ENCODE measurements at places on chromosomes 12 and 14. TPM values are rescaled to one million over a fixed set of nuclear protein-coding genes. Genes with fewer than 3 reads are reported as not detected.

BICD1 gene
- total RNA-seq: 10.8 TPM

ITGB7 gene
- total RNA-seq: not detected

KERA gene
- total RNA-seq: not detected

OASL gene
- not detected for total RNA-seq

INF2 gene
- 36.9 TPM for total RNA-seq

EFS gene
- total RNA-seq: 26.4 TPM

GRCh38 chr12:123270214-123271000 is 1.2 kb downstream of the CDK2AP1 start:
- H3K27ac ChIP-seq: peak overlapping the region; percentile 94
- peak; percentile 48 for DNase-seq
- peaks cover 12% of the 10 kb centered on the region for H3K36me3 ChIP-seq

- DNase-seq: peak; percentile 17
- no peak overlapping the region for H3K27ac ChIP-seq
- no peaks in the 10 kb centered on the region for H3K36me3 ChIP-seq
- peak overlapping the region; percentile 23 for H3K4me3 ChIP-seq
Observed at GRCh38 chr12:25458047-25458552, 95.0 kb downstream of the LMNTD1 start.

DNA sequence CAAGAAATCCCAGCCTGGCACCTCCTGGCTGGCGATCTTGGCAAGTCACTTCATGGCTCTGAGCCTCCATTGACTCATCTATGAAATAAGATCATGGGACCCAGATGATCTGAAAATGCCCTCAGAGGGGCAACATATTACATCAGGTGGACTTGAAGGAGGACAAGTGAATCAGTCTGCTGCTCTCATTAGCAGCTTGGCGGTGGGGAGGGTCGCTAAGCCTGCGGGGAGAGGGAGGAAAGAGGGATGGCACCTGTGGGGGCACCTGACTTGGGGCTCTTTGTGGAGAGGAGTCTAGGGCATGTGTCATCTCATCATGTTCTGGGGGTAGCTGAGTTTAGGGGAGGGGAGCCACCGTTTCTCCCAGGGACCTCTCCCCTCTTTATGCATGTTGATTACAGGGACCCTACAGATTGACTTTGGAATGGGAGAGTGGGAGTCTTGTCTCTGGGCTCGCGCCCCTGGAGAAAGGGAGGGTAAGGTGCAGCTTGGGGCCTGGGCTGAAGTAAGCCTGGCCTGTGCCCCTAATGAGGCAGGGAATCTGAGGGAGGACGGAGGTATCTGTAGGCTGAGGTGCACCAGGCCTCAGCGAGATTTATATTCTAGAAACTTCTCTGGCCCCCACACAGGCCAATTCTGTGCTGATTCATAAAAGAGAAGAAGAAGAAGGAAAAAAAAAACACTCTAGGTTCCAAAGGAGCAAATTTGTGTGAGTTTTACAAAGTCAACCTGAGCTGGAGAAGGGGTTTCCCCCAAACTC is 29.3 kb upstream of the BATF start:
- peaks cover 2% of the 10 kb centered on the region for H3K4me1 ChIP-seq
- no peak overlapping the region for H3K4me3 ChIP-seq
- H3K27ac ChIP-seq: no peak overlapping the region
- no peaks in the 10 kb centered on the region for H3K27me3 ChIP-seq
- no peak for DNase-seq
- H3K36me3 ChIP-seq: no peaks in the 10 kb centered on the region

GRCh38 chr12:45708901-45709300 is 20.6 kb upstream of the ARID2 start:
- DNase-seq: no peak
- no peaks in the 10 kb centered on the region for H3K4me1 ChIP-seq
- H3K4me3 ChIP-seq: no peak overlapping the region
- H3K36me3 ChIP-seq: no peaks in the 10 kb centered on the region
- no peaks in the 10 kb centered on the region for H3K27me3 ChIP-seq

DNA sequence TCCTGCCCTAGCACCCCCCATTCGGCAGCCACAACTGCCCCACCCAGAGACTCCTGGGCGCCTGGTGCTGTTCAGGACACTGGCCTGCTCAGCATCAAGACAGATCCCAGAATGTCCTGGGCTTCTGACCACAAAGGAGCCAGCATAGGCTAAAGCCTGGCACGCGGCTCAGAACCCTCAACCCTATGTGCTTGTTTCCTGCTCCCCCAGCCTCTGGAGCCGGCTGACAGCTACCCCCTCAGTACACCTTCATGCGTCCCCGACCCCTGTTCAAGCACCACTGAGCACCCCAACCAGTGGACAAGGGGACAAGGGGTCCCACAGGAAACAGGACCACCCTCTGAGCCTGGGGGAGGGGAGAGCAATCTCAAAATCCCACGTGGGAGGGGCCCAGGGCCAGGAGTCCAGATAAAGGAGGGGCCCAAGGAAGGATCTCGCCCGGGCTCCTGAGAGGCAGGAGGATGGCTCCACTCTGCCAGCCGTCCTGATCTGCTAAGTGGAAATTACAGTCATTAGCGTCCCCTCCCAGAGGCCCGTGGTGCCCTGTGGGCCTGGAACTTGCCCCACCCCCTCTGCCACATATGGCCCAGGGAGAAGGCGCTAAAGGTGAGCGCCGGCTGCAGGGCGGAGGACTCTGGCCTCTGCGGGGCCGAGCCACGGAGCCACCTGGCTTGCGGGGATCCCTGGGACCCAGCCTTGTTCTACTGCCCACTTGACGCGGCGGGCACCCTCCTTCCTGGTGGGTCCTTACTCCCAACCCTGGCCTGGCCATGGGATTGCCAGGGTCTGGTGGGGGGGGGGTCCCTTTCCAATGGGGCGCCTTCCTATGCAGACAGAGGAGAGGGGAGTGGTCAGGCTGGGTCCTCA is 27.2 kb upstream of the GPR132 start:
- H3K27ac ChIP-seq: no peak overlapping the region
- DNase-seq: no peak
- H3K36me3 ChIP-seq: no peaks in the 10 kb centered on the region
- H3K4me1 ChIP-seq: peaks cover 11% of the 10 kb centered on the region
- peak overlapping the region; percentile 61 for H3K4me3 ChIP-seq
- H3K27me3 ChIP-seq: no peaks in the 10 kb centered on the region

DNA sequence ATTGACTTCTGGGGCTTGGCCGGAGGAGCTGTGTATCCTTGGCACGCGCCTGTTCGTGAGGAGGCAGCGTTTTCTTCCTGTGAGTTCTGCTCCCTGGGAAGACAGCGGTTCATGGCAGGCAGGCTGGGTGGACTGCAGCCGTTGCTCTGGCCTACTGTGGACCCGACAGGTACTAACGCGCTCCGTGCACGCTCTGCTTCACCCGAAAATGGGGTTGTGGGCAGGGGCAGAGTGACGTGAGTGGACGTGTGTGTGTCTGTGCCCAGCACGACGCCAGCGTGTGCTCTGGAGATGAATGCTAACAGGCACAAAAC is 179.1 kb downstream of the KIF26A start:
- no peak for DNase-seq
- H3K4me1 ChIP-seq: peaks cover 2% of the 10 kb centered on the region

- no peaks in the 10 kb centered on the region for H3K27me3 ChIP-seq
- H3K36me3 ChIP-seq: peaks cover 3% of the 10 kb centered on the region
- H3K4me3 ChIP-seq: peak within 1 kb of the TSS; percentile 86
- H3K4me1 ChIP-seq: peaks cover 25% of the 10 kb centered on the region
- peak within 1 kb of the TSS; percentile 97 for H3K27ac ChIP-seq
Observed at GRCh38 chr12:56079723-56080555, at the start of gene ERBB3. ERBB3 (plus strand) TSS chr12:56080165; CDS start chr12:56080301, 136 bp downstream.

- no peaks in the 10 kb centered on the region for H3K36me3 ChIP-seq
- no peak overlapping the region for H3K27ac ChIP-seq
- H3K4me1 ChIP-seq: no peaks in the 10 kb centered on the region
Observed at GRCh38 chr14:23573384-23574015, 5.1 kb downstream of the JPH4 start.

DNA sequence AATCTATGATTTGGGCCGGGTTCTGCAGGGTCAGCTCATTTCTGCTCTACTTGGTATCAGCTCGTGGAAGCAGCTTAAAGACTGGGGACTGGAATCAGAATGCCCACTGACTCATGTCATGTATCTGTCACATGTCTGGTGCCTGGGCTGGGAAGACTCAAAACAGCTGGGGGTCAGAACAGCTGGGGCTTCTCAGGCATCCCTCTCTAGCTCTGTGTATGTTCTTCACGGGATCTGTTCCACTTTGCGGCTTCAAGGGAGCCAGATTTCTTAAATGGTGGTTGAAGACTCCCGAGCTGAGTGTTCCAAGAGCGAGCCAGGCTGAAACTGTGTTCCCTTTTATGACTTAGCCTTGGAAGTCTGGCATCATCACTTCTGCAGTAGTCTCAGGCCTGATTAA is 11.9 kb downstream of the AEBP2 start:
- H3K36me3 ChIP-seq: peaks cover 4% of the 10 kb centered on the region
- no peak overlapping the region for H3K4me3 ChIP-seq
- peak; percentile 94 for DNase-seq
- peak overlapping the region; percentile 42 for H3K27ac ChIP-seq

All from SJCRH30 (cell line).